ENCODE measurements at places on chromosomes 11 and 22.

DNA sequence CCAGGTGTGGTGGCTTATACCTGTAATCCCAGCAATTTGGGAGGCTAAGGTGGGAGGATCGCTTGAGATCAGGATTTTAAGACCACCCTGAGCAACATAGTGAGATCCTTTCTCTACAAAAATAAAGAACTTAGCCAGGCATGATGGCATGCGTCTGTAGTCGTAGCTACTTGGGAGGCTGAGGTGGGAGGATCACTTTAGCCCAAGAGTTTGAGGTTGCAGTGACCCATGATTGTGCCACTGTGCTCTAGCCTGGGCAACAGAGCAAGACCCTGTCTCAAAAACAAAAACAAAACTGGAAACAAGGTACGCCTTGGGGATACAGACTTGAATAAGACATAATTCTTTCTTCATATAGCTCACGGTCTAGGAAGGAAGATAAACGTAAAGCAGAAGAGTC, 63.1 kb upstream of the GRAMD1B start:
- no peak for DNase-seq

DNA sequence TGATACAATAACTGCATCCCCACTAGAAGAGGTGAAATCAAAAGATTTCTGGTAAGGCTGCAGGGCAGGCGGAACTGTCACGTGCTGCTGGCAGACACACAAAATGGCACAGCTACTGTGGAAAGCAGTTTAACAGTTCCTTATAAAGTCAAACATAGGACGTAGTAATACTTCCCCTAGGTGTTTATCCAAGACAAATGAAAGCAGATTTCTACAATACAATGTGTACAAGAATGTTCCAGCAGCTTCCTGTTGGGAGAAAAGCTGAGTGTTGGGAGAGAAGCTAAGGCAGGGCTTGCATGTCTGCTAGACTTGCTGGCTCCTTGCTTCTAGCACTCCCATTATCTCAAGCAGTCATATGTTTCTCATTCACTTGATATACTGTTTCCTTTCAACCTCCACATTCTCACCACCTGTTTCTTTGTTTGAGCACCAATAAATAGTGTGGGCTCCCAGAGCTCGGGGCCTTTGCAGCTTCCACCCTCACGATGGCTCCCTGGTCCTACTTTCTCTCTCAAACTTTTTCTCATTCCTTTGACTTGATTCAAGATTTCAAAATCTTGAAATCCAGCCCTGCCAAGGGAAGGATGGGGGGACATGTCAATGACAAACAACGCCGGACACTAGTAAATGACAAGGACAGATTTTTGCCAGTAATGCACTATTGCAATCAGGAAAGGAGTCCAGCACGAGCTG, 21.2 kb upstream of the IL17RA start:
- DNase-seq = no peak

GRCh38 chr11:1855886-1856265, 3.0 kb downstream of the LSP1 start:
- DNase-seq = no peak

DNA sequence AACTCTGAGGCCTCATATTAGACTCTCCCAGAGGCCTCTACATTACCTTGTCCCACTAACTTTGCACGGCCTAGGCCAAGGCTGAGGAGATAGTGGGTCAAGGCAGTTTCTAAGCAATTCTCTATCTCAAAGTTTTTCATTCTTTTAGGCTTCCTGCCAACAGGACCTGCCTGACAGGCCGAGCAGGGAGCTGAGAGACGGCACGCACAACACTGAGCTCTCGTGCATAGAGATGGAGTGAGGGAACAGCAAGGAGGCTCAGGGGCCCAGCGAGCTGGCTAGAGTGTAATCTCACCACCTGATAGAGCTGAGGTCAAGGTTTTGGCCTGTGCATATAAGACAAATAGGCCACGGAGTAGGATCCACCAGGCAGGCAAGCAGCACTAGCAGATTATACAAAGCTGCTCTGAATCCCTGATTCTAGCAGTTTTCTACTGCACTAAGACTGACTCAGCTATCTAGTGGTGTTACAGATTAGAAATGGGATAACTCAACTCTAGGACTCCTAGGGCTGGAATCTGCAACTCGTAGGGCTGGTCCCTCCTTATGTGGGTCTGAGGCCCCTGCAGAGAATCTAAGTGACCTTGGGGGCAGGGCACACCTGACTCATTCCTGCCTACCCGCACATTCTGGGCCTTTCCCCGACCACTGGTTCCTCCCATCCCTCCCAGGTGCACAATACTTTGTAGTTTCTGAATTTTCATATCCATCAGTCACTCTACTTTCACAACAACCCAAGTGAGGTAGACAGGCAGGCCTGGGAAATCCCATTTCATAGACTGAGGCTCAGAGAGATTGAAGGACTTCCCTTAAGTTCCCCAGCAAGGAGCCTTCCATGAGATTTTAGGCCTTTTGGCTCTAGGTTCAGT, 1.7 kb downstream of the CYB5R2 start:
- no peak for DNase-seq

GRCh38 chr11:58919980-58920379, 19.3 kb upstream of the GLYATL1 start:
- DNase-seq = no peak

DNA sequence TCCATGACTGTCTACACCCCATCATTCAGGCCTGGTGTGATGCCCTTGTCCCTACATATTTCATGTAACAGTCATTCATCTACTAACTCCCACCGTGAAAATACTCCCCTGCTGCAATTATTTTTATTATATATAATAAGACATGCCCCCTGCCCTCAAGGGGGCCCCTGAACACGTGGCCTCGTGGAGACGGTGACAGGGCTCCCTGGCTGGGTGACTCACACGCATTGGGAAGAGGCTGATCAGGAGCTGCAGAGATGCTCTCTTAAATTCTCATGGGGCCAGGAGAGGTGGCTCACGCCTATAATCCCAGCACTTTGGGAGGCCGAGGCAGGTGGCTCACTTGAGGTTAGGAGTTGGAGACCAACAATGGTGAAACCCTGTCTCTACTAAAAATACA, 88.6 kb downstream of the ST3GAL4 start:
- no peak for DNase-seq

DNA sequence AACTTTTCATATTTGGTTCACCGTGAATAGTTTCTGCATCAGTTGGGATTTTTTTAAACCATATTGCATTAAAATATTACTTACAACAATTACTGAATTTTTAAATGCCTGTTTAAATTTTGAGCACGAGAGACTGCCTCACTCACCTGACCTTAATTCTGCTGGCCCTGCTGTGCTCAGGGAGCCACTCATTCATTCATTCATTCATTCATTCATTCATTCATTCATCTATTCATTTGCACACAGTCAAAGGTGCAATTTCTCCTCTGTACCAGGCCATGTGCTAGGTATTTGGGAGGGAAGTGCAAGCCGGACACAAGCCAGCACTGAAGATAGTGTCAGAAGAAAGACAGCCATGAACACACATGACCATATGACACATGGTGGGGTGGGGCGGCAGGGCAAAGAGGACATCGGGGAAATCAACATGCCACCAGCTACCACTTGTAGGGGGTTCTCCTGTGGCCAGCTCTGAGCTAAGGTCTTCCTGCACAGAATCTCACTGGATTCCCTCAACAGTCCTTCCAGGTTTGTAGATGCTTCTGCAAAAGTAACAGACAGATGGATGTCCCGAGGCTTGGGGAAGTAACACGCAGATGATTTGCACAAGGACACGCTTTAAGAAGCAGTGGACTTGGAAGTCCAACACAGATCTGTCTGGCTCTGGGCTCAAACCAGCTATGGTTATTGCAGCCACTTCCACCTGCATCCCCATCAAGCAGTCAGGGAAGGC, 568 bp upstream of the CSF2RB start:
- no peak for DNase-seq

DNA sequence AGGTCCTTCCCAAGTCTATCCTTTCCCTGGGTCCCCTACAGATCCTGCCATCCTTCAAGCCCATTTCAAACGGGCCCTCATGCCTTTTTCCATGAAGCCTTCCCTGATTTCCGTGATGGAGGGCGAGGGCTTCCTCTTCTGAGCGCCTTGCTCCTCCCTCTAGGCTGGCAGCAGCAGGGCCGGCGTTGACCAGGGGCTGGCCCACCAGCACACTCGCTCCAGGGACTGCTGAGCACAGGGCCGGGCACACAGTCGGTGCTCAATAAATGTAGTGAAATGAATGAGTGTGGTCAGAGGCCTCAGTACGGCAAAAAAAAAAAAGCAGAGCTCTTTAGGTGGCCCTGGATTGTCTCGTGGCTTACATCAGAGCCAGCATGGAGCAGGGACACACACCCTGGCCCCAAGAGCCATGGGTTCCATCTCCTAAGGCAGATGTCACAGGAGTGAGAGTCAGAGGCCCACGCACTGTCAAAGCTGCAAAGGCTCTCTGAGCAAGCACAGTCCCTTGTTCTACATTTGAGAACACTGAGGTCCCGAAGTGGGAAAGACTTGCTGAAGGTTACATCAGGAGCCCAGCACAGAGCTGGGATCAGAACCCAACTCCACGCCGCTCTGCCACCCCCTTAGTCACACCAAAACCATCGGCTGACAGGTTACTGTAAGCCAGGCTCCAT, 3.1 kb downstream of the IL2RB start:
- DNase-seq = no peak

DNA sequence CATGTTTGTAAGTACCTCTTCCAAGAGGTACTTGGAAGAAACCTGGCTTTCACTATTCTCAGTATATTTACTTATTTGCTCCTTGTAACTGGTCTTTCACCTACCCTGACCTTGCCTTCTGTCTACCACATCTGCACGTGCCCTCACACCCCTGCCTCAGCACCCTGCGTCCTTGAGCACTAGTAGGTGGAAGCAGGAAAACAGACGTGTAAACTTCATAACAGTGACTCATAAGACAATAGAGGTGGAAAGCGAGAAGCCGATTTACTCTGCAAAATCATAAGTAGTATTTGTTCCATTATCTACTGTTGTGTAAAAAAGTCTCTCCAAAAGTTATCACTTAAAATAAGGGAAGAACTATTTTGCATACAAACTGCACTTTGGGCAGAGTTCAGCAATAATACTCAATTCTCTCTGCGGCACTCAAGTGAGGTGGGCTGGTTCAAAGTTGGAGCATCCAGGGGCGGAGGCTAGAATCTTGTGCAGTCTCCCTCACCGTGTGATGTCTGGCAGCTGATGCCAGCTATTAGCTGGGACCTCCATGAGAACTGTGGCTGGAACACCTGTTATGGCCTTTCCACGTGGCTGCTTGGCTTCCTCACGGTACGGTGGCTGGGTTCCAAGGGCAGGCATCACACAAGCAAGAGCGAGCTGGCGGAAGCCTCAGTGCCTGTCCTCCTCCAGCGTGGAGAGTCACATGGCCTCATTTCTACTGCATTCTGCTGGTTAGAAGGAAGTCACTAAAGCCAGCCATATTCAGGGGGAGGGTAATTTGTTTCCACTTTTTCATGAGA, 30.4 kb downstream of the PACS1 start:
- no peak for DNase-seq

DNA sequence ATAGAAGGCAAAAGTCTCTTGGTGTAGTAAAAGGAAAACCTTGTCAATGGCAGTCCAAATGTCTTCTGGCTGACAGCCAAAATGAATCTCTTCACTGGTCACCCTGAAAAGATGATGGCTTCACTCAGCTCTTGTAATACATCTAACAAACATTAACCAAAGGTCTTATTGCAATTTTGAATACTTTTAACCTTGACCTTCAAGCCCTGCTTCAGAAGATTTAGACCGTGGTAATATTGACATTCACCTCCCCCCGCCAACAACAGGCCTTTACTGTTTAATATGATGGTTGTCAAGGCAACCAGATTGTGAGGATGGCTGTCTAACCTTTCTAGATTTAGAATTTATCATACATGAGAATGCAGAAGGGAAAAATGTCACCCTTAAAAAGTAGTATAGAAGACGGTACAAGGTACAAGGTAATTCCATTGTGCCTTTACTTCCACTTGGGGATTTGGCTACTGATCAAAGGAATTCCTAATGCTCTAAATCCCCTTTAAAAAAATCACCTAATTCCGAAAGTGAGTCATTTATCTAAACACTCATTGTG, 342.3 kb downstream of the LARGE1 start:
- DNase-seq = no peak

DNA sequence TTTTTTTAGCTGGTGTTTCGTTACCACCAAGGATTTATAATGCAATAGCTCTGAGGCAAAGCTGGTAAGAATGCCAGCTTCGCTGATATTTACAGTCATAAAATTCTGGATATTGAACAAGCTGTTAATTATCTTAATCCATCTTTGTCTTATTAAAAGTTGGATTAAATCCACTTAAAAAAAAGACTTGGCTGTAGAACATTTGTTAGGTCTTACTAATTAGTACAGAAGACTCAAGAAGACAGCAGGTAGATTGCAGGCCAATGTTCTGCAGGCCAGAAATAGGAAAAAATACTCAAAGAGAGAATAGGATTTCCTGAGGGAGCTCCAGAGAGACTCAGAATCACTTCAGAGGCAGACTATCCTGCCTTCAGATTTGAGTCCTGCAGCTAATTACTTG, 7.5 kb downstream of the ROBO4 start:
- no peak for DNase-seq

DNA sequence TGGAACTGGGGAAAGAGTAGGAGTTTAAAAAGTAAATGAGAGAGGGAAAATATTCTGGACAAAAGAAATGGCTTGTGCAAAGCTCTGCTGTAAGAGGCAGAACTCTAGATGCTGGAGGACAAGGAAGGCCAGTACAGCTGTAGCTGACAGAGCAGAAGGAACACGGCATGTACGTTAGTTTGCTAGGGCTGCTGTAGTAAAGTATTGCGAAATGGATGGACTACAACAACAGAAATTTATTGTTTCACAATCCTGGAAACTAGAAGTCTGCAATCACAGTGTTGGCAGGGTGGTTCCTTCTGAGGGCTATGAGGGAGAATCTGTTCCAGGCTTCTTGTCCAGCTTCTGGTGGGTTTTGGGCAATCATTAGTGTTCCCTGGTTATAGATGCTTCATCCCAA, 454.4 kb downstream of the NTM start:
- DNase-seq = no peak

DNA sequence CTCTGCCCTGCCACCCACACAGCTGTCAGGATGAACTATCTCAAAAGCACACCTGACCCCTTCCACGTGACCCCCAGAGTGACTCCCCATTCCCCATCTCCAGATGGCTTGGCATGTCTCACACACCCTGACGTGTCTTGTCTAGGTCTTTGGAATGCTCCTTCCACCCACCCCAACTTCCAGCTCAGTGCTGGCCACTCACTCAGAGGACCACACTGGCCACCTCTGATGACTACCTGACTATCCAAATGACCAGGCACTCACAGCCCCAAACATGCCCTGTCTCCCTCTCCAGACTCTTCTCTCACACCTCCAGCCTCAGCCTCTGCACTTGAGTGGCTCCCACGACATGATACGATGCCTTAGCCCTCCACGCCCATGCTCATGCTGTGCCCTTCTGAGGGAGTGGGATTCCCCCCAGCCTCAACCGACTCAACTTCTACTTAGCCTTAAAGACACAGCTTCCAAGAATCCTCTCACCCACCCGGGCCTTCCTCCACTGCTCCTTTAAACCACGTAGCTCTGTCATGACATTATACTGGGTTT, 259.4 kb downstream of the BUD13 start:
- DNase-seq = no peak

Measured in NCI-H226 (cell line).